NCI-H1417 (cell line): ENCODE measurements at places on chromosomes 7 and 10.

DNA sequence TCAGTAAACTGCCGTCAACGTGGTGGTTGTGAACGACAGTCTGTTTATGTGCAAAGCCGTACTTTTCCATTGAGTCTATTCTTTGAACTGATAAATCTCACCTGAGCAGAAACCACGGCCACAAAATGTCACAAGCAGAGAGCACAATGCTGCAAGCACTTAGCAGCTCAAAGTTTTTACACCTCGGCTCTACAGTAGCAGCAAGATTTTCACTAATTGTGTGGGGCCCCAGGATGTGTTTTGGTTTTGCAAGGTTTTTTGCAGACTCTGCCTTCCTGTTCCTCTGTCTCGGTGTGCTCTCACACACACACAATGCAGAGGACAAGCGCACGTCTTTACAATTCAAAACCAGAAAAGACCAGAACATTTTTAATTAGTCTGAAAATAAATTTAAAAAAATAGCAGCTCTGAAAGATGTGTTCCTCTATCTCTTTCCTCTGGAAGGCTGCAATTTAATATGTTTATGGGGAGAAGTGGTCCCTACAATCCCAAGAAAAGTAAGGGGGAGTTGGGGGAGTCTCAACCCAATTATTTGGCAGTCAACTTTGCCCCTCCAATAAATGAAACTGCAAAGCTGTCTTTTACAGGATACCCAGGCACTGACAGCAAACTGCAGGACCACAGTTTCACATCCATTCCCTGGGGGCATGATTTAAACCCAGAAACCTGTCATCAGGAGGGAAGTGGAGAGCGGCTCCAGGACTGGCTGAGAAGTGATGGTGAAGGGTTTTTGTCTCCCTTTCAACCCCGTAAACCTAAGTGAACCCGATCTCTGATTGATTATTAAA, 73.8 kb upstream of the SFMBT2 start:
- DNase-seq, result no peak

DNA sequence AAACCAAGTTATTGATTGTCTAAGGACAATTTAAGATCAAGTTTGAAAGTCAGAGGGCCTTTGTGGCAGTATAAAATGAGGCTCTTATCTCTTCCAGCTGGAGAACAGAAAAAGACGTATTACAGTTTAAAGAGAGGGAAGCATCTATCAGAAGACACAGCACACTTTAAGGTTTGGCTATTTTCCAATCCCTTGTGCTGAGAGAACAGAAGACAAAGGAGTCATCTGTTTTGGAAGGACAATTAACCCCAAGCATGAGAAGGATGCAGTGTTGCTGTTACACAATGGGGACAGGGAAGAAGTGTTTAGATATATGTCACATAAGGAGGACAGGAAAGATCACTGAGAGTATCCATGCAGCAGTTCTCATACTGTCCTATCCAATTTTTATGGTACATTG, 1224.2 kb upstream of the SORCS1 start:
- no peak for DNase-seq

DNA sequence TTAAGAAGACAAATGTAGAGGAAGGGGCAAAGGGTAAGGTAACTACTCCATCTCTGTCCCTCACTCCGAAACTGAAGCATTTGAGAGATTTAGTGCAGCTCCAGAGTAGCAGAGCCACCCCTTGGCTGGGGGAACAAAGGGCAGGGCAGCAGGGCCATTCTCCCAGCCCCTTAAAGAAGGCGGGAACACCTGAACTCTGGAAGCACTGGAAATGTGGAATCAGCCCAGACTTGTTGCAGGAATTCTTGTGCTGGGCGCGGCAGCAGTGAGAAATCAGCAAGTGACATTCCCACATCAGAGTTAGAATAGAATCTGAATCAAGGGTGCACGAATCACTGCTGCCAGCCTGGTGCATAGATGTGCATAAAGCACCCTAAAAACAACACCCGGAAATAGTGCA, 34.4 kb upstream of the GRM8 start:
- no peak for DNase-seq

GRCh38 chr7:65953001-65953720, 28.9 kb downstream of the GUSB start:
- no peak for DNase-seq

DNA sequence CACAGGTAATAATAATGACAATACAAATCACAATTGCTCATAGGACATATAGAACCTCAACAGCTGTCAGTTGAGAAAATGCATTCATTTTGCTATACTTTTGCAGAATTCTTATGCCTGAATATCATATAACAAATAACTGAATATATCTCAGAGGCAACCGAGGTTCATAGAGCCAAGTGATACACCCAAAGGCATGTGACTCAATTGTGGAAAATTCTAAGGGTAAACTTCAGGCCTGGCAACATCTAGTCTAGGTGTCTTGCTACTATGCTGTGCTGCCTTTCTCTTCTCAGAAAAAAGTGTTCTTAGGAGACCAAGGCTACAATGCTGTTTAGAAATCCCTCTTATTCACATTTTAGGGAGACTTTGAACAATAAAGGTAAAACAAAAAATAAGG, 270.7 kb downstream of the BAMBI start:
- DNase-seq, result no peak

GRCh38 chr7:108114117-108114841, 15.9 kb downstream of the LAMB4 start:
- peak; percentile 27 for DNase-seq

DNA sequence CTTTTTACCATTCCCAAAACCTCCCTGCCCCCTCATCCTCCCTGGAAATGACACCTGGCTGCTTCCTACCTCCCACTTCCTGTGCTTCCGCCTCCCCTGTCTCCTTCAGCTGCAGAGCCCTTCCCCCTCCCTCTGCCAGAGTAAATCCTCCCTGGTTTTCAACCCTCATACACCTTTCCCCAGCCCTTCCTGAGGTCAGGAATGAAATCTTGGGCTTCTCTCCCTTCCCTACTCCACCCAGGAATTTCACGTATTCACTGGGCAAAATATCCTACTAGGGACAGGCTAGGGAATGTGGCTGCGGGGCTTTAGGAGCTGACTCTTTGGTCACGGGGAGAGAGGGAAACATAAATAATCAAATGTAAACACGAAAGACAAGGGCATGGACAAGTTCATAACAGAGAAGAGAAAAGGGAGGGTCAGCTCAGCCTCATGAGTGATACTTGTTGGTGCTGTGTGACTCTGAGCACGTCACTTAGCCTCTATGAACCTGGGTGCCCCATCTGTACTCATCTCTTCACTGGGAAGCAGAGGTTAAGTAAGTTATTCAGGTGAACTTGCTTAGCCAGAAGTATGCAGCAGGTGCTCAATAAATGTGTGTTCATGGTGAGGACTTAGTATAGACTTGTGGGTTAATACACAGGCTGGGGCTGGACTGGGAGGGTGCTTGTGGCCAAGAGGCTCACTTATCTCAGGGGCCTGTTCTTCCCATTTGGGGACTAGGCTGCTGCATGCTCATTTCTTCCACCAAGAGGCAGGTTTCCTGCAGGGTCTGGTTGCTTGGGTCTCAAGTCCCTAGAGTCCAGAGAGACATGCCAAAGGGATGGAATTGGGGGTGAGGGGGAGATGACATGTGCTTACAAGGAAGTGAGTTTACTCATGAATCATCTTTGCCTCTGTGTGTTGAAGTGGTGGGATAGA, 10.0 kb upstream of the DUSP5 start:
- no peak for DNase-seq

DNA sequence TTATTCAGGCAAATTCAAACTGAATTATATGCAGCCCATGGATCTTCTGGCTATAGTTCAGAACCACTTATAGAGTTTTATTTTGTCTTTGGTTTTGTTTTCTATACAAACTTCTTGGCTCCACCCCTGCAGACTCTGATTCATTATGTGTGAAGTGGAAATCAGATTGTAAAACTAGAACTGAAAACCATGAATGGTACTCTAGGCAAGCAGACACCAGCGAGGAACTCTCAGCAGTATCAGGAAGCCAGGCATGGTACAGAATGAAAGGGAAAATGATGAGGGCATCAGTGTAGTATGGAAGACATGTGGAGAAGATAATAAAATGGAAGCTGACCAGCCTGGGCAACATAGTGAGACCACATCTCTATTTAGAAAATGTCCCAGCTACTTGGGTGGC, 1026.9 kb upstream of the C7orf33 start:
- no peak for DNase-seq

GRCh38 chr7:158550394-158550700, 37.3 kb downstream of the PTPRN2 start:
- no peak for DNase-seq

DNA sequence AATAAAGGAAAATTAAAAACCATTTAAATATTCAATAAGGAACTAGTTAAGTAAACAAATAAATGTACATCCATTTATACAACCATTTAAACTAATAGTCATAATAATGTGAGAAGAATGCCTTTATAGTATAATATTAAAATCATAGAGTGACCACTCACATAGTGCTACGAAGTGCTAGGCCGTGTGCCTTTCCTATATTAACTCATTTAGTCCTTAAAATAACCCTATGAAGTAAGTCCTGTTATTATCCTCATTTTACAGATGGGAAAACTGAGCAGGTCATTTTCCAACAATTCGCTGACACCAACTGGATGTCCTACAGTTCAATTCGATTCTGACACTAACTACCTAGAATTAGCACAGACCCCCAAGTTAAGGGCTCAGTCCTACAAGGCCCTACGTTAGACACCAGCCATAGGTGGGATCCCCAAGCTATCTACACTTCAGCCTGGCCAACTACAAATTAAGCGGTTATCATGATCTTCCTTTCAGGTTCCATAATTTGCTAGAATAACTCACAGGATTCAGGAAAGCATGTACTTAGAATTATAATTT, 4.1 kb downstream of the STRIP2 start:
- no peak for DNase-seq

DNA sequence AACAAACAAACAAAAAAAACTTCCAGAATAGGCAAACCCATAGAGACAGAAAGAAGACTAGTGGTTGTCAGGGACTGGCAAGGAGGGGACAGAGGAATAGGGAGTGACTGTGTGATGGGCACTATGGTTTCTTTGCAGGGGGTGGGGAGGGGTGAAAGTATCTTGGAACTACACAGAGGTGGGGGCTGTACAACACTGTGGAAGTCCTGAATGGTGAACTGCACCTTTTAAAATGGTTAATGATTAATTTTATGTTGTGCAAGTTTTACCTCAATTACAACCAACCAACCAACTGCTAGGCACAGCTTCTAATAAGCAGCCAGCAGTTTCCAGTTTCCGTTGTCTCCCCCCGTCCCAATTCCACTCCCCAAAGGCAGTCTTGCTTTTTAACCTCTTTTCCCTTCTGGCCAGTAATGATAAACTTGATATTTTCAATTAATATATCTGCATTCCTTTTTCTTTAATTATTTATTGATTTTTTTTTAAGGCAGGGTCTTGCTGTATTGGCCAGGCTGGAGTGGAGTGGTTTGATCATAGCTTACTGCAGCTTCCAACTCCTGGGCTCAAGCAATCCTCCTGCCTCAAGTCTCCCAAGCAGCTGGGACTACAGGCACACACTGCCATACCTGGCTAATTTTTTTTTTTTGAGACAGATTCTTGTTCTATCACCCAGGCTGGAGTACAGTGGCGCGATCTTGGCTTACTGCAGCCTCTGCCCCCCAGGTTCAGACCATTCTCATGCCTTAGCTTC, 46.8 kb downstream of the HIP1 start:
- no peak for DNase-seq

GRCh38 chr7:108627476-108628051, 57.9 kb downstream of the DNAJB9 start:
- DNase-seq, result no peak

DNA sequence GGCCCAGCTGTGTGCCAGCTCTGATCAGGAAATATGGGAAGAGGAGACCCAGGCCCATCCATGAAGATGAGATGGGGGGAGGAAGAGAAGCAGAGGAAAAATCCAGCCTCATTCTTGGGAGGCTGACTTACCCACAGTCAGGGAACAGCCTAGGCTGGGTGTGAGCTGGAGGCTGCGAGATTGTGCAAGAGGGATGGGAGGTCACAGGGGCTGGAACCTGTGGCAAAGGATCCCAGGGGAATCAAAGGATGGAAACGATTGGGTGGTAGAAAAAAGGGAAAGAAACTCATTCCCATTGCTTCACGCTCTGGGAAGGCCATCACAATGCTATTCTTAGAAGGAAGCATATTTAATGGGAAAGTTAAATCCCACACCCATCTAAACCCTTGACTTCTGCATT, 26.7 kb upstream of the CRHR2 start:
- DNase-seq, result no peak

- DNase-seq, result no peak
These were observed 153.4 kb upstream of the FEZF1 start for GRCh38 chr7:122457969-122458368.

- no peak for DNase-seq
These were observed 29.2 kb downstream of the FAM3C start for GRCh38 chr7:121366852-121367431.

DNA sequence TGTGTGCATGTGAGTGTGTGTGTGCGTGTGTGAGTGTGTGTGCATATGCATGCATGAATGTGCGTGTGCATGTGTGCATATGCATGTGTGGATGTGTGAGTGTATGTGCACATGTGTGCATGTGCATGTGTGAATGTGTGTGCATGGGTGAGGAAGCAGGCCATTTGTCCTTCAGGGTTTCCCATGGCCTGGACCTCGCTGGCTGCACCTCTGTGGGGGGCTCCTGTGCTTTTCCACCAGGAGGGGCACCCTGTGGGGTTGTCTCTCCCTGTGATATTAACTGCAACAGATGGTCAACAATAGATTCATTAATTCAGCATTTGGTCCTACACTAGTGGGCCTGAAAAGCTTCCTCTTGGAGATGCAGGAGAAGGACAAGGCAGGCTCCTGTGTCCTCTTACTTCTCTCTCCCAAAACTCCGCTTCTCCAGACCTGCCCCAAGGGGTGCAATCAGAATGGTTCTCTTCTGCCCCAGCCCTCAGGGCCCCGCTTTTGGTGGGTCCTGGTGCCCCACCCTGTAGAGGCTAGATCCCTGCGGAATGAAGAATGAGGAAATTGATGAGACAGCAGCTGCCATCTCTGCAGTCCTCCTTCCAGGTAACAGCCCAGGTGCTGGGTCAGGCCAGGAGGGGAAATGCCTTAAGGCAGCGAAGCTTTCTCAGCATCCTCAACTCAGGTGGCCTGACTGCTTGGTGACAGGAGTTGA, 41.5 kb upstream of the NUB1 start:
- DNase-seq, result no peak

GRCh38 chr7:127251465-127252376, 1.0 kb downstream of the GRM8 start:
- peak; percentile 82 for DNase-seq

GRCh38 chr7:143380260-143380645, 892 bp upstream of the ZYX start:
- DNase-seq, result peak; percentile 87

GRCh38 chr10:65355141-65355680, 1570.6 kb upstream of the LRRTM3 start:
- no peak for DNase-seq

- DNase-seq, result no peak
These were observed 706.8 kb upstream of the LRRTM3 start for GRCh38 chr10:66218981-66219587.

GRCh38 chr7:16916738-16917137, 35.0 kb upstream of the AGR3 start:
- no peak for DNase-seq

GRCh38 chr7:26538689-26539088, 247.0 kb downstream of the SNX10 start:
- DNase-seq, result peak; percentile 77
